ENCODE measurements at places on chromosomes 2 and 18.

GRCh38 chr2:201204655-201205514, 21.9 kb downstream of the CASP10 start:
- no peak for DNase-seq

- DNase-seq = no peak
These were observed 674.1 kb downstream of the SUCLG1 start for GRCh38 chr2:83784947-83785346.

- peak; percentile 62 for DNase-seq
These were observed 49.0 kb downstream of the CDK15 start for GRCh38 chr2:201855356-201855755.

GRCh38 chr2:4499316-4500030, 796.1 kb downstream of the DCDC2C start:
- no peak for DNase-seq

DNA sequence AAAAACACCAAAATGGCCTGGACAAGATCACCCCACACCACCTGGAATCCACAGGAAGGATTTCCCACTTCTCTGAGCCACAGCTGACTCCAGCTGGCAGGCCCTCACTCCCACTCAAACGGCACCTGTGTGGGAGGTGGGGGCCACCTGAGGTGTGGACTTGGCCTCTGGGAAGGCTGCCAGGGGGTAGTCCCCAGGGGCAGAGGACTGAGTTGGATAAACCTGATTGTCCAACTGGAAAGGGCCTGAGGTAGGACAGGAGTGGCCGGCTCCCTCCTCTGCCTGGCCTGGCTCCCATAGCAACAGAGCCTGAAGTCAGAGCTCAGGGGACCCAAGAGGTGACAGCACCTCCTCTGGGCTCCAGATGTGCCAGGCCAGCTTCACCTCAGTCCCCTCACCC, 300.2 kb downstream of the CELF4 start:
- no peak for DNase-seq

DNA sequence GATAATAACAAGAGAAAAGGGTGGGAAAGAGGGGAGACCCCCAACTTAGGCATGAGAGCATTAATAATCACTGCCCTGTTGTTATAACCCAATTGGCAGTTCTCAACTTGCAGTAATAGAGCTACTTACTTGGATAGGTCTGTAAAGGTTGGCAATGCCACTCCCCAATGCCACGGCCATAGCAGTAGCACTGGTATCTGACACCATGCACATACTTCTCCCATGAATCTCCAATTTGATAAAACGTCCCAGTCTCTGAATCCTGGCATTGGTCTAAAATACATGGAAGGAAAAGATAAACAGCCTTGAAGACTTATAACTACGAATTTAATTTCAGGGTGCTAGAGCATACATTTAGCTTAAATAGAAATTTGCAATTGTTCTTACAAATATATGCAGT, 16.8 kb downstream of the FN1 start:
- DNase-seq = no peak

GRCh38 chr2:205773989-205774388, 91.7 kb downstream of the NRP2 start:
- DNase-seq = no peak

DNA sequence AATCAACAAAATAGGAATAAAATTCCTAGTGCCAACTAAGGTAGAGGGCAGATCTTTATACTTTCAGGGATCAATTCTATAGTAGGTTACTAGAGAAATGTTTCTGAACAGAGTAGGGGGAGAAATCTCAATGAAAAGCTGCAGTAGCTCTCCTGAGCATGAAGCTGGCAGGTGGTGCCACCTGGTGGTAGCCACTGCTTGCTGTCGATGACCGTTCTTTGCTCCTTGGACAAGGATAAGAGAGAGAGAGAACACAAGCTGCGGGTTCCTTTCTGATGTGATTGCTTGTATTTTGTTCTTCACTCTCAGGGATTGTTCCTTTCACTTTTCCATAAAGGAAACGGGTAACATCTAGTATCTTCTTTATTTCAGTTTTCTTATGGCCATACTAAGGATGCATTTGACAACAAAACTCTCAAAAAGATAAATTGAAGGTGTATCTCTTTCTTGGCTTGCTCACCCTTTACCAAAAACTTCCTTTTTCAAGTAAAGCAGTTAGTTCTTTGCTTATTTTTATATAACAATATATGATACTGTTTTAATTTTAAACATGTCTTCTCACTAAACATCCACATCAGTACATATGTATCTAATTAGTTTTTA, 18.6 kb upstream of the MRPL19 start:
- peak; percentile 71 for DNase-seq

DNA sequence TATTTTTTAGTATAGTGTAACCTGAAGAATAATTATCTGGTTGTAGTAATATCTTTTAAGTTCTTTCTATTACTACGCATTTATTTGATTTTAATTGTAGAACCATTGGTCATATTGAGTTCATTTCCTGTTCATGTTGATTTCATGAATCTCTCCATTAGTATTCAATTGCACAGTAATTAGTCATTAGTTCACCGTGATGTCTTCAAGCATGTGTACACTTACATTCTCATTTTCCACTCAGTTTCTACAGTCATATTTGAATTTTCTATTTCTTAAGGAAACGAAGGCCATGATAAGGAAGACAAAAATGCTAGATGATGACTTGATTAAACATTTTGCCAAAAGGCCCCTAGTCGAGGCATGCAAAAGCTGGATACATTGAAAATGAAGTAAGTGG, 333.7 kb upstream of the FANCL start:
- peak; percentile 27 for DNase-seq

DNA sequence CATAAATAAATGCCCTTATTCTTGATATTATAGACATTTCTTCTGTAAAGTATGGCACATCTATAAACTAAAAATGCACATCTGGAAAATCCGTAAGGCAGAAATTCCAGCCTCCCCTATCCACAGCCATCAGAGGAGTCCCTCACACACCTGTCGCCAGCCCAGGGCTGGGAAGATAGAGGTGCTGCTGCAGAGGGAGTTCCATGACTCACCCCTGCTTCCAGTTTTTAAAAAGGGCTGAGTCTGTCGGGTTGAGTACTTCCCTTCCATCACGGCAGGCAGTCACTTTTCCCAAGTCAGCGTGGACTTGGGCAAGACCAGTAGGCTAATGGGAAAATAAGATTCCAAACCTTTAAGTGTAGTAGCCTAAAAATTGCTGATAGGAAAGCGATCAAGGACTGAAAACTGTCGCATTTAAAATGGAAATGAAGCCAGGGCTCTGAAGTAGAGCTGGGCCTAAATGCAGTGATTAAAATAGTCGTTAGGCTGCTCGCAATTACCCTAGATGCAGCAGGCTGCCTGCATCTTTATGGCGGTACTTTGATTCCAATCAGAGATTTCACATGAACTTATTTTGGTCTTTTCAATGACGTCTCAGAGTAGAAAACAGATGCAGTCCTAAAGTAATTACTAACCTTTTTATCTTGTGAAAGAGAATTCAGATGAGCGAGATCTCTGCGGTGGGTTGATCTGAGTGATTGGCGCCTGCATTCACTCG, 280.5 kb downstream of the AGAP1 start:
- DNase-seq = no peak

DNA sequence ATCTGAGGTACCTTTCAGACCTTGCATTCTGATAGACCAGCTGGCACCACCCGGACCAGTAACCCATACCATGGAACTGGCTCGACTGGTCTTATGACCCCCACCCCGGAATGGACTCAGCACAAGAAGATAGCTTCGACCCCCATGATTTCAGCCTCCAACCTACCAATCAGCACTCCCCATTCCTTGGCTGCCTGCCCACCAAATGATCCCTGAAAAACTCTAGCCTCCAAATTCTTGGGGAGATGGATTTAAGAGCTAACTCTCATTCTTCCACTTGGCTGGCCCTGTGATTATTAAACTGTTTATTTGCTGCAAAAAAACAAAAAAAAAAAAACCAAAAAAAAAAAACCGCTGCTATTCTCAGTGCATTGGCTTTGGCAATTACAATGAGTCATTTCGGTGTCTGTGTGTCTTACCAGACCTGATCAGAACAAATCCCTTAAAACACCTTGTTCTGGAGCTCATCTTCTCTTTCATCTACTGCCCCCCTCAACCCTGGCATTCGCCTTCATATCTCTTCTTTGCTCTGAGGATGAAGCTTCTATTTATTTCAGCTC, 60.1 kb upstream of the KIF5C start:
- no peak for DNase-seq

GRCh38 chr2:230322561-230323384, 4.2 kb upstream of the SP140L start:
- no peak for DNase-seq

DNA sequence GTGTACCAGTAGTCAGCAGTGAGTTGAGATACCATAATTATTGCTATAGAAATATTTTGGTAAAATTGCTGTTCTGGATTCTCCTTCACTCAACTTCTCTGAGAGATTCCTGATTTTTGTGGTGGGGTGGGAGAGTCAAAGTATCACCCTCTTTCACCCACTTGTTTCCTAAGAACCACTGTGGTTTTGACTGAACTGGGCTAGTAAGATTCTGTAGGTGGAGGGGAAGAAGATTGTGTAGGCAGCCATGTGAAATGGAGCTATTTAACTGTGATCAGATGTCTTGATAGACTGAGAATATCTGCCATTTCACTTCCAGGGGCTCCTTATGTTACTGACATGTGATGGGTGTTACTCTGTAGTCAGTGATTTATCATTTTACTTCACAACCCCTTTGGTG, 45.3 kb downstream of the BIRC6 start:
- no peak for DNase-seq

DNA sequence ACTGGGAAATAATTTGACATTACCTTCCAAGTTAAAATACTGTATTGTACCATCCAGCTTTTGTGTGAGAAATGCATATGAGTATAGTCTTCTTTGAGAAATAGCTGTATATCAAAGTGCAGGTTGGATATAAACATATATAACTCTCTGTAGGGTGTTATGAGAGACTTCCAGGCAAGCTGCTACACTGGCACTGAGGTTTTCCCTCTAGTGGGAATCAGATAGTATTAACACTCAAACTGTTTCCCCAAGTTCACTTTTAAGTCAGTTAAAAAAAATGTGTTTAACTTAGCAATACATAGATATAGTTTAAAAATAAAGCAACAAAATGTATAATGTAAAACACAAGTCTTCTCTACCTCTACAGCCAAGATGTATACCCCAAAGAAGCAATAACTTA, 368.4 kb upstream of the SLC8A1 start:
- no peak for DNase-seq

DNA sequence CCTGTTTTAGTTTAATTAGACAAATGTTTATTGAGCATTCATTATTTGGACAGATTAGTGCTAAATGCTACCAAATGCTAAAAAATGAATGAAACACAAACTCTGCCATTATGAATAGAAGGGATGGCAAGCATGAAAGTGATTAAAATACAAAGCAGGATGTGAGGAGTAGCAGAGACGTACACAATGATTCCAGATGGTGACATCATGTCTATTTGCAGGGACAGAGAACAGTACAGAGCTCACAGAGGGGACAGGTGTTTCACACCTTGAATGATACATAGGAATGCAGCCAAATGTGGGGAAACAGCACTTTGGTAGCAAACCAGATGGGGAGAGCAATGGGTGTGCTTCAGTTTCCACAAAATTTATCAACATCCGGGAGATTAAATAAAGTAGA, 76.3 kb downstream of the CD226 start:
- no peak for DNase-seq

- DNase-seq = no peak
These were observed 179.9 kb downstream of the RPIA start for GRCh38 chr2:88871336-88871735.

DNA sequence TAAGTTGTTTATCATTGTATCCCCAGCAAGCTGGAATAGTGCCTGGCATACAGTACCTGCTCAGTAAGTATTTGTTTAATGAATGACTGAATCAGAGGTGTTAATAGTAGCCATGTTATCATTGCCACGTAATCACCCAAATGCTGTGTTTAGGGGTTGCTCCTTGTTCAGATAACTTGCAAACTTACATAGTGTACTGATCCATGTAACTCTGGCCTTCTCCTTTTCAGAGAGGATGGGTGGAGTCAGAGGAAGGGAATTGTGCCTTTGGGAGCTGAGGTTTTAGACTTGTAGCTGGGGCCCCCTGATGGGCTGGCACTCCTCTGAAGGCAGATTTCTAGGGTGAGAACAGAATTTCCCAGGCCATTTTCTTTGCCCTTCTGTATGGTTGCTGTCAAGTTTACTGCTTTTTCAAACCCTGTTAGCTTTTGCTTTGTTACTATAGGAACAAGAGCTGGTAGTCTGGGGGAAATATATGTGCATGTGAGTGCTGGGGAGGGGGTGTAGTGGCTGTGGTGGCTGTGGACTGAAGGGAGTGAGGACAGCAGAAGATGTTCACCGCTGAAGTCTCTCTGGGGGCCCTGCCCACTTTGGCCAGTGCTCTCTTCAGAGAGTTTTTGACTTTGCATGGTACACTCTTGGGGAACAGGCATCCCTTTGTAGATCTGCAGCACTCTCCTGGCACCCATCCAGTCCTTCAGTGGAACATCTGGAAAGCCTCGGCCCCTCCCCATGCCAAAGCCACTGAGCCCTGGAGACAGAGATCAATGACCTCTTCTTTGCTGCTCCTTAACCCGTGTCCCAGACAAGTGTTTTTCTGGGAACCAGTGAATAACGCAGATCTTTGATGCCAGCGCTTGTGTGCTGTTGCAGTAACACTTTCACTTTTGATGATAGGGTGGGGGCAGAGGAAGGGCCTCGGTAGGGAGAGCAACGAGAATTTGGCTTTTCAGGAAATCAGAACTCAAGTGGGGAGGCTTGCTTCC, 209.0 kb downstream of the PRKCE start:
- peak; percentile 36 for DNase-seq

DNA sequence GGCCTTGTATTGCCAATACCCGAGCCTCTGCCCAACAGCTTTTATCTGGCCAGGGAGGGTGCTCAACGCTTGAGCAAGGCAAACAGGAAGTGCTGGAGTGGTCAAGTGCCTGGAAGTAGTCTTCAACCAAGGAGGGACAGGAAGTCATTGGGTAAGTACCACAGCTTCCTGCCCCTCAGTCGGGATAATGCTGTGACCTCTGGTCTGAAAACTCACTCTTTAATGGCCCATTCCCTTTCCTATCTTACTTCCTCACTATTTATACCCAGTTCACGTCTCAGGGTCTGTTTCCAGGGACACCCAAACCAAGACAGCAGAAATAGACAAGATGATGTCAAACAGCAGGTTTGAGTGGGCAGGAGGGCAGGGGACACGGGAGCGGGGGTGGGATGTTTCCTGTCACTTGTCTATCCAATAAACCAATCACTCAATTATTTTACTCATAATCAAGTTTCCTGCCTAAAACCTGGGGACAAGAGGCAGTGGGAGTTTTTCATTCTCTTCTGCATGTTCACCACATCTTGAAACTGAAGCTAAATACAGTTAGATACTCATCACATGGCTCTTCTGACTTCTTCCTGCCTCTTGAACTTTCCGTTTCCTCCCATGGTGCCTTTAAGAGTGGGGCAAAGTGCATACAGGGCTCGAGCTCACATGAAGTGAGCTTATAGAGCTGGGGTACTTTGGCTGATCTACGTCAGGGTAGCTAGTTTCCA, 68.9 kb upstream of the CAB39 start:
- DNase-seq = no peak

- peak; percentile 47 for DNase-seq
These were observed 818 bp upstream of the IKZF2 start for GRCh38 chr2:213152065-213152794.

Data from fibroblast of skin of right biceps (primary cell).